ENCODE measurements at places on chromosomes 7 and 10.

DNA sequence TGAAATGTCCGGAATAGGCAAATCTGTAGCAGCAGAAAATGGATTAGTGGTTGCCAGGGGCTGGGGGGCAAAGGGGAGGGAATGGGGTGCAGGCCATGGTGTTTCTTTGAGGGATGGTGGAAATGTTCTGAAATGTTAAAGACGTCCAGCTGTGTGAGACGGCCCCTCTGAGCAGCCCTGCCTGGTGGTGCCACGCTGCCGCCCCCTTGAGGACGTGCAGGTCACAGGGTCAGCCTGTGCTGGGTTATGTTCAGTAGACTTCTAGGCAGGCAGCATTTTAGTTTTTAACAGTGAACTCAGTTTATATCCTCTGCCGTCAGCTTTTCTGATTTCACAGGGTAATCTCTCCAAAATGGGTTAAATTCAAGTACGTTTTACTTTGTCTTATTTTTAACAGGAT is 9.4 kb downstream of the NUB1 start:
- DNase-seq: no peak

GRCh38 chr7:100080907-100081534 is 502 bp downstream of the ZNF3 start:
- DNase-seq: no peak

- DNase-seq: no peak
These were observed 60.5 kb downstream of the SH2D4B start for GRCh38 chr10:80598084-80598798.

DNA sequence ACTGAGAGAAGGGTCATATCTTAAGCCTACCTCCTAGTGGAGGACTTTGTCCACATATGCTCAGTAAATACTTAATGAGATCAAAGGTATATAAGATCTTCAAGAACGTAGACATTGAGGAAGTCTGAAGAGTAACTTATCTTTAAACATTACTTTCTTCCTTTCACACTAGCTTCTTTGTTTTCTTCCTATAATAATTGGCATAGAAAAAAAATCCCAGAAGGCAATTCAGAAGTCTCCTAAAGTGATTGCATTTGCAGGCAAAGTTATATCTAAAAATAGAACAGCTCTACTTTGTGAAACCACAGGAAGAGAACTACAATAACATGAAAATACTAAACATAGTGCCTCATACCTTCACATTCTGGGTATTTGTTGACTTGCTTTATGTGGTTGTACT is 150.4 kb downstream of the PPP1R3A start:
- no peak for DNase-seq

- no peak for DNase-seq
These were observed 291.8 kb downstream of the CRPPA start for GRCh38 chr7:16129431-16130110.

- no peak for DNase-seq
These were observed 206.5 kb upstream of the ZMIZ1 start for GRCh38 chr10:78862328-78862640.

DNA sequence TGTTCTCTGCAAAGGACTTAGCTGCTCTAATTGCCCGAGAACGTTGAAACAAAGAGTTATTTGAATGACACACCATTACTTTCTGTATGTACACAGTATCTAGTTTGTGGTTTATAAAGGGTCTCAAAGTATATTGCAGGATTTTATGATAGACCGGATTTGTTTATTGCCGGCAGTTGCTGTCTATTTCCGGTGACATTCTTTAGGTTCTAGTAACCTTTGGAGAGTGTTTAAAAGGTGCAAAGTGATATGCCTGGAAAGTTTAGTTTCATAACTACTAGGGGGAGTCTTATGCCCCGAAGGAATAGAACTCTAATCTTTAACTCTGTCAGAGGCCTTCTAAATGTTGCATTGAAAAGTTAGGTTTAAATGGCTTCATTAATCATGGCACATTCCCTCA is 63.8 kb downstream of the PAPSS2 start:
- DNase-seq: no peak

DNA sequence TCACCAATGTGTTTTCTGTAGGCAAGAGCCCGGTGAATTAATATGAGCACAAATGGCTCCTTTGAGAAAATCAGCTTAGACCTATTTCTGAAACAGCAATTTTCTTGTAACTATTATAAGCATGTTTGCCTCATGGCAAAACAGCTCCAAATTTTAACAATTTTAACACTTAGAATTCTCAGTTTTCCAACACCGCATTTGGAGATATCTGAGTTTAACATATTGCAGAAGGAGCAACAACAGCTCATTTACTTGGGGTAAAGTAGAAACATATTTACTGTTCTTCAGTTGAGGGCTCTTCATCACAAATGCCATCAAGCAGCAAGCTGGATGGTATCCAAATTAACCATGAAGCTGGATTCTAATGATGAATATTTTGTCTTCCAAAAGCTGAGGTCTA is 134.0 kb upstream of the SLC26A5 start:
- DNase-seq: no peak

GRCh38 chr10:48449501-48450232 is 143.2 kb downstream of the MAPK8 start:
- DNase-seq: no peak

DNA sequence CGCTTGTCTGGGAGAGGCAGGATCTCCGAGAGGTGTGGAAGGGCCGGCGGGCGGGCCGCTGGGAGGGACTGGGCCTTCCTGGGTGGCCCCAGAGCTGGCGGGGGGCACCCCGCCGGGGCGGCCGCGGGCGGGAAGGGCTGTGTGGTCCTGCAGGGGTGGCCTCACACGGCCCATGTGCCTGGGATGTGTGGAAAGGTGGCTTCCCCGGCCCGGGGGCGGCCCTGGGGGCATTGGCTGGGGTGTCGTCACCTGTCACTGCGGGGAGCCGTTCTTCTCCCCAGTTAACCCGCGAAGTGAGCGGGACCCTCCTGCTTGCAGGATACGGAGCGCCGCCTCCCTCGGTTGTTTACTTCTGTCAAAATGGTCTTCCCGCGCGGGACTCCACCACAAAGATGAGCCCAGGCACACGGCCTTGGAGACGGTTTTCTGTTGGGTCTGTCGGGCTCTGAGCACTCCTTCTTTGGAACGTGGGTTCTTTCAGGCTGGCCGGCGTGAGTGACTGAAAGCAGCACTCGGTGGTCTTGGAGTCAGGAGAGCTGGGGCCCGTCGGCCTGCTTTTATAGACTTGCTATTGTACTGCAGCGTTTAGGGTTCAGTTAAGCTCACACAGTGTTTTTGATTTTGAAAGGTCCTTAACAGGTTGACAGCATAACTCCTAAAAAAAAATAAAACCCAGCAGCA is 700 bp downstream of the SMC3 start:
- DNase-seq: peak; percentile 34

DNA sequence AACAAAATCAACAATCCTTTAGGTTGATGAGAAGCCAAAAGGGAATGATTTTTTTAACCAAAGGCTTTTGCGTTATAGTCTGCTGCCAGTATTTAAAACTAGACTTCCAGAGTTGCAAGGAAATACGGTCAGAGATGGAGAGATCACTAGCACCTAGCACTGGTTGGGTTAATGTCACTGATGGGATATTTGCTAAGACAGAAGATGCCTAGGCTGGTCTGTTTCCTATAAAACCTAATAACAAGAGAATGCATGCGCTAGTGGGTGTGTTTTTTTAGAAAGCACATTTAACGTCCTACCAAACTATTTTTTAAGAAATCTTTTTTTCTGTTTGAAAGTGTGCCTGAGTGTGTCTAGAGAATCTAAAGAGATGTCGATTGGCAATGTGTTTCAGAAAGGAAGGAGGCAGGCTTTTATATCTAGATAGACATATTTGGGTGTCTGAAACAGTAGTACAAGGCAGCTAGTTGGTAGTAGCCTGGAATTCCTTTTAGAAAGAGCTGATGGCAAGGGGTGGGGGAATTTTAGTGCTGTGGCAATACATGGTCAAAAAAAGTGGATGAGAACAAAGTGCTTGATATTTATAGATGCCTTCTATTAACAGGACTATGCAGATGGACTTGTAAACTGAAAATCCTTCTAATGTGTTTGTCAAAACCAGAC is 863 bp downstream of the CALD1 start:
- no peak for DNase-seq

DNA sequence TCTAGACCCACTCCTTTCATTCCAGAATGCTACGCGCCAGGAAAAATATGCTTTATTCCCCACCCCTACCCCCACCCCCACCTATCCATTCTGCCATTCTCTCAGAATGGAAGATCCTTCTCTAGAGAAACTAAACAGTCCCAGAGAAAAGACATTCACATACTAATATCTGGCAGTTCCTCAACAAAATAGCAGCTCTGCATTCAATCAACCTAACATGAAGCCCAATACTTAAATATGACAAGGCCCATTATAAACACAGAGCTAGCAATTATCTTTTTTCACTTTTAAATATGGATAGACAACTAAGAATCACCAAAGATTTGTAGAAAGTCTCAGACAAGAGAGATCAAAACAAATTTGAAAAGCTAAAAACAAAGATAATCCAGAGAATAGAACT is 16.4 kb downstream of the CACUL1 start:
- no peak for DNase-seq

GRCh38 chr7:37663693-37664092 is 19.9 kb upstream of the GPR141 start:
- DNase-seq: no peak

GRCh38 chr7:73650524-73650923 is 17.1 kb upstream of the VPS37D start:
- DNase-seq: no peak

DNA sequence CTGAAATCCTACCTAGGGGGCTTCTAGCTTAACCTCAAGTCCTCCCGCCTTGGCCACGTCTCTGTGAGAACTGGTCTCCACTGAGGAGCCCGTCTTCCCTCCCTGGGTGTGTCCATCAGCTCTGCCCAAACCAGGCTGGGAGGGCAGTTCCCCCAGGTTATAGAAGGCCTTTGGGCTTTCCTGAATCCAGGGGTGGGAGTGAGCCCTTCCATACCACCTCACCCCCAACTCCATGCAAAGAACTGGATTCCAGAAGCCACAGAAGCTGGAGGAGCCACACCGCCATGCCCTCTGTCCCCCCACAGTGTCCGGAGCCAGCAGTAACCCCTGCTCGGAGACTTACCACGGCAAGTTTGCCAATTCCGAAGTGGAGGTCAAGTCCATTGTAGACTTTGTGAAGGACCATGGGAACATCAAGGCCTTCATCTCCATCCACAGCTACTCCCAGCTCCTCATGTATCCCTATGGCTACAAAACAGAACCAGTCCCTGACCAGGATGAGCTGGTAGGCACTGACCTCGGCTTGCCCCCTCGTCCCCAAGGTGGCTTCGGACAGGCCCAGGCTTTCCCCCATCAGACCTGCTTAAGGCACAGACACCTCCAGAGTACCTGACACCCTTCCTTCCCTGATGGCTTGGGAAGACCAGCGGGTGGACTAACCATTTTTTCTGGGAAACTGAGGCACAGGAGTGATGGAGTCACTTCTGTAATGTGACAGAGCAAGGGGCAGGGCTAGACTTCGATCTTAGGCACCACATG is 4.7 kb downstream of the CPA1 start:
- no peak for DNase-seq

DNA sequence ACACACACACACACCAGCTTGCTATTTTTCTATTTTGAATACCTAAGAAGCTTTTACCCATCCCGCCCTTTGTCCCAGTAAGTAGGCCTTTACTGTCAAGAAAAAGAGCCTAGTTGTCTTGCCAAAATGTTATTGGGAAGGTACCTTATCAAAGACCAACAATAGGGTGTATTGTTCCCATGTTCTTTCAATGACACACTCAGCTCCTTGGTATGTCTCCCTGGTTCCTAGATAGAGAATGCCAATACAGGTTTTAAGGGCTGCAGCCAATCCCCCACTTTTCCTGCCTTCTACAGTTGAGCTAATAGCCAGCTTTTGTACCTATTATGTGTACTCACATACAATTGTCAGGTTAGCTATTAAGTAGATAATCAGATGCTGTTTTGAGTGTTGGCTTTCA is 92.0 kb upstream of the LRRTM3 start:
- DNase-seq: no peak
